ENCODE measurements at places on chromosomes 6 and 20.

DNA sequence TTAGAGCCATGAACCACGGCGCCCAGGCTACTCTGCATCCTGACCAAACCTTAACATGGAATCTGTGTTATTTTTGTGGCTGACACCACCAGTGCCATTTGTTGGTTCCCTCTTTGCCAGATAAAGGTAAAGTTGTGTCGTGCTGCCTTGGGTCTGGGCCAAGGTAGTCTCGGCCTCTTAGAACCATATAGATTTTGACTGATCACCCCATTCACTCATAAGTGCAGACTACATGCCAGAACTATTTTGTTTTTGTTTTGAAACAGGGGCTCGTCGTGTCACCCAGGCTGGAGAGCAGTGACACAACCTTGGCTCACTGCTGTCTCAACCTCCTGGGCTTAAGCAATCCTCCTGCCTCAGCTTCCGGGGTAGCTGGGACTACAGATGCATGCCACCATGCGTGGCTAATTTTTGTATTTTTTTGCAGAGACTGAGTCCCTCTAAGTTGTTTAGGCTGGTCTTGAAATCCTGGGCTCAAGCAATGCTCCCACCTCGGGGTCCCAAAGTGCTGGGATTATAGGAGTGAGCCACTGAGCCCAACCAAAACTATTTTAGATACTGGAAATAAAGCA lies 19.2 kb upstream of the RIPOR3 start:
- DNase-seq = no peak

DNA sequence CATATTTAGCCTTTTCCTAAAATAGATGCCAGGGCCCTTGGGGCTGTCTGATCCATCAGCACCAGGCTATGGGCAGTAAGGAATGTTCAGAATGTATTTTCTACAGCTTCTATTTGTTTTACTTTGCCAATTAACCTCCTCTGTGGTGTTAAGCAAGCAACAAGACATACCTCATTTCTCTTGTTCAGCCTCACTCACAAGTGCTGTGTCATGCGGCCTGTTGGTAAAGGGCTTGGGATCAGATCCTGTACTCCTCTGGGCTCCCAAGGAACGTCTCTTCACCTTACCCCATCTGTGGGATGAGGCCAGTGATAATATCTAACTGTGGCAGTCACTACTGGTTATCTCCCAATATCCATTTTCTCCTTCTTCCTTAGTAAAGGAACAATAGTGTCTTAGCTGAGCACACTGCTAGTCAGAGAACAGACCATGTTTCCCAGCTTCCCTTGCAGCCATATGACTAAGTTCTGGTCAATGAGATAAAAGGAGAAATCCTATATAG lies 7.0 kb upstream of the DSTN start:
- DNase-seq = no peak

DNA sequence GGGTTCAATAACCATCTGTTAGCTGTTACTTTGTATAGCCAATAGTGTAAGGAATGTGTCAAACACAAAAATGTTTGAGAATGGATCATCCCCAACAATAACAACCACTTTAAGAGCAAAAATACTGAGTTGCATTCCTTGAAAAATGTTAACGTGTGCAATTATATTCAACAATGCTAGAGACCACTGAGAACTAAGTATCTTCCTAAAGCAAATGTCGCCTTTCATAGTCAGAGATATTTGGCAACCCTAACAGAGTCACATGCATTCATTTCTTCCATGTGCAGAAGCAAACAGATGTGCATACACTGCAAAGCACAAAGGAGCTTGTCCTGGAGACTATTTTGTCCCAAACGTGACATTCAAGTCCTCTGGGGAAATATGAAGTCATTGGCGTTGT lies 448.6 kb downstream of the GJA1 start:
- no peak for DNase-seq

- DNase-seq = no peak
These were observed 19.3 kb downstream of the CST7 start for GRCh38 chr20:24968278-24968800.

GRCh38 chr6:6411115-6411514 lies 90.7 kb upstream of the F13A1 start:
- no peak for DNase-seq

GRCh38 chr6:109460161-109460829 lies 4.7 kb upstream of the MICAL1 start:
- no peak for DNase-seq

DNA sequence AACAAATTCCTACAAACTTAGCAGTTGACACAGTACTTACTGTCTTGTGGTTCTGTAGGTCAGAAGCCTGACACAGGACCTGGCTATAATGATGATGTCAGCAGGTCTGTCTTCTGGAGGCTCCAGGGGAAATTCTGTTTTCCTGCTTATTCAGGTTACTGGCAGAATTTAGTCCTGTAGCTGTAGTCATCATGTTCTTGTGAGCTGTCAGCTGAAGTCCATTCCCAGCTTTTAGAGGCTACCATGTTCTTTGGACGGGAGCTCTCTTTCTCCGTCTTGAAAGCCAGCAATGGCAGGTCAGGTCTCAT lies 99.2 kb downstream of the HIVEP1 start:
- no peak for DNase-seq

Data from nephron progenitor cell (in vitro differentiated cells).